ENCODE measurements at places on chromosomes 2 and 18.

GRCh38 chr18:30361864-30362540 lies 680.5 kb downstream of the DSC3 start:
- no peak for DNase-seq

DNA sequence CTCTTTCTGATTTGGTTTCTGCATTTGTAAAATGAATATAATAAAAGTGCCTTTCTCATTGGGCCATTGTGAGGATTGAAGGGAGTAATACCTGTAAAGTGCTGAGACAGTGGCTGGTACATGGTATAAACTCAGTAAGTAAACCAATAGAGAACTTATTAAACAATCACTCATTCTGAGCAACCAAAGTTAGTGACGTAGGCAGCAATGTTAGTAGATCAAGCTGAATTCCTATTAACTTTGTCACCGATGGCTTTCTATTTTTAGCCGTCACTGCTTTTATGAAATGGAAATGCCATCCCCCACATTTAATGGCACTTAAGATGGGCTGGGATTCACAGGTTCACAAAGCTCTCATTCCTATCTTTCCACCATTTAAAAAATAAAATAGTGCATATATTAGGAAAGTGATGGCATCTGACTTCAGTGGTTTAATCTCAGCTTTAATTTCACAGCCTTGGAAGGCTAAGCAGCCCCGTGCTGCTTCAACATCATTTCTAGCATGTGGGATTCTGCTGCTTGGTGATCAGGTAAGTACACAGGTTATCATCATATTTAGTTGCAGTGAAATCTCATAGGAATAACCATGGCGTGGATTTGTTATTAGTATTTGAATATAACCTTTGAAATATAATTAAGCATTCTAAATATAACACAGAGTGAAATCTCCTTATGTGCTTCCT lies 17.6 kb upstream of the PPP4R1 start:
- no peak for DNase-seq

DNA sequence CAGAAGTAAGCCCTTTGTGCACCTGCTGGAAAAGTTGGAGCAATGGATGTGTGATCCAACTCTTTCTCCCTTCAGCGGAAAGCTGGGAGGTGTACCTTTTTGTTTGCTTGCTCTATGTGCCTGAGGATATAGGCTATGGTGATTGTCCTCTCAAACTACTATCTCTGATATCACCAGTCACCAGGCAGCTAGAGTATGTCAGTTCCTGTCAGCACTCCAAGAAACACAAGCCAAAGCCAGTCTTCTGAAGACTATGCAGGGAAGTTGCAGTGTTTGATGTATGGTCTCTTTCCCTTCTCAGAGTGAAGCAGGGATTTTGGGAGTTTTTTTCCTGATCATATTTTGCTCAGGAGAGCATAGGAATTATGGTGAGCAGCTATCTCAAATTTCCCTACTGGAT lies 146.4 kb downstream of the PTH2R start:
- no peak for DNase-seq

DNA sequence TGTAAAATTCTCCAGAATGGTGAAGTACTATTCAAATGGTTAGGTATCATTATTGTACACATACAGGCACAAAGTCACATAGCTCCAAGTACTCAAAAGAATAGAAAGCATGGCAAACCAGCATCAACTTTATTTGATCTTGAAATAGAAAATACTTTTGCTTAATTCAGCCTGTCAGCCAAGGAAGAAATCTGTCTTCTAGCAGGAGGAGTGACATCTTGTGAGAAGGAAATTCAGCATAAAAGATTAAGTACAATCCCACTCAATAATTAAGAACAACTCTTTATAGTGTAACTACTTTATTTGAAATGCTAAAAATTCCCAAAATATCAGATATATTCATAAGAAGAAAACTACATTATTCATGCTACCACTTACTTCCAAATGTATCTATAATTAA lies 15.8 kb downstream of the DNAJC27 start:
- DNase-seq: no peak

DNA sequence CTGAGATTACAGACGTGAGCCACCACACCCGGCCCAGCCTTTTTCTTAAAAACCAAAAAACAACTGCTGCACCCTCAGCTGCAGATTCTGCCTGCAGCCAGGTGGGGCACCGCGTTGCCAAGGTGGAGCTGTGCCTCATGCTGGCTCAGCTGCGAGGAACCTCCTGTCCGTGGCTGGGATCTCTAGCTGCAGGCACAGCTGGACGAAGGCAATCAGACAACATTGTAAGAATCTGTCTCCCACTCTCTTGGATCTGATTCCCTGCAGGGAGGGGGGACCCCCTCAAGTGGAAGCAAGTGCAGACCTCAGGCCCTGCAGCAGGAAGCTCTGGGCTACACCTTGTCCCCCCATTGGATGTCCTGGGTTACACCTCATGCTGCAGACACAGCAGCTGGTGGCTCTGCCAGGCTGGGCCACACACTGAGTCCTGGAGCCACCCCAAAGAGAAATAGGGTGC lies 24.1 kb downstream of the CIDEA start:
- DNase-seq: no peak

All from upper lobe of right lung (tissue), 1 donor.